ENCODE measurements at places on chromosomes 11 and 22. TPM values are rescaled to one million over a fixed set of nuclear protein-coding genes. Genes with fewer than 3 reads are reported as not detected.

The OR6A2 gene
- 0.38 TPM for total RNA-seq

The SLC25A18 gene
- total RNA-seq, result not detected

The NAALAD2 gene
- 0.29 TPM for total RNA-seq

The RIBC2 gene
- total RNA-seq, result not detected

The MAPK12 gene
- total RNA-seq, result 79.7 TPM

The SLC17A6 gene
- not detected for total RNA-seq
